A549 treated with GW870086 at 1 μM for 4 hours (cell line): ENCODE measurements at places on chromosomes 6 and 20. TPM values are rescaled to one million over a fixed set of nuclear protein-coding genes. Genes with fewer than 3 reads are reported as not detected.

RSPO3 gene
- 73.7 to 85.2 TPM (median 77.2 TPM) in 5 replicates for total RNA-seq

TCP11 gene
- not detected in 5 replicates for total RNA-seq

EBF4 gene
- 1.4 to 3.4 TPM (median 2.3 TPM) in 5 replicates for total RNA-seq

SEC63 gene
- total RNA-seq, result 19.6 to 23.9 TPM (median 21.6 TPM) in 5 replicates

VSTM2L gene
- total RNA-seq, result 11.0 to 15.4 TPM (median 13.0 TPM) in 5 replicates

CCN5 gene
- total RNA-seq, result 24.2 to 35.6 TPM (median 26.0 TPM) in 5 replicates

CCHCR1 gene
- total RNA-seq, result 6.3 to 7.9 TPM (median 7.7 TPM) in 5 replicates

WFDC6 gene
- not detected in 5 replicates for total RNA-seq

SLC26A8 gene
- total RNA-seq, result not detected in 5 replicates

RUNX2 gene
- total RNA-seq, result 1.5 to 2.0 TPM (median 1.8 TPM) in 5 replicates

CSNK2B gene
- total RNA-seq, result 167 to 186 TPM (median 177 TPM) in 5 replicates

DNMT3B gene
- 3.3 to 5.2 TPM (median 4.2 TPM) in 5 replicates for total RNA-seq

CPXM1 gene
- not detected in 5 replicates for total RNA-seq

ARMC12 gene
- 0.25 to 0.63 TPM (median 0.35 TPM) in 5 replicates for total RNA-seq

GRM1 gene
- total RNA-seq, result 0.02 to 0.03 TPM (median 0.03 TPM) in 3 of 5 replicates, not detected in the others

HLA-DQB1 gene
- not detected in 5 replicates for total RNA-seq

TMEM244 gene
- total RNA-seq, result not detected in 5 replicates

ARFGEF3 gene
- 0.35 to 0.70 TPM (median 0.54 TPM) in 5 replicates for total RNA-seq

TP53TG5 gene
- total RNA-seq, result not detected in 5 replicates

PPP1R3G gene
- total RNA-seq, result 1.6 to 2.4 TPM (median 2.0 TPM) in 5 replicates

RIPOR2 gene
- 0.13 to 0.18 TPM (median 0.15 TPM) in 4 of 5 replicates, not detected in the other for total RNA-seq

LY86 gene
- not detected in 5 replicates for total RNA-seq
